ENCODE measurements at places on chromosomes 2 and 18.
A peak's percentile ranks its signal among the peaks of the same experiment; 100 is the strongest.

GRCh38 chr2:151973901-151974199 is 125.0 kb downstream of the CACNB4 start:
- DNase-seq, result no peak

DNA sequence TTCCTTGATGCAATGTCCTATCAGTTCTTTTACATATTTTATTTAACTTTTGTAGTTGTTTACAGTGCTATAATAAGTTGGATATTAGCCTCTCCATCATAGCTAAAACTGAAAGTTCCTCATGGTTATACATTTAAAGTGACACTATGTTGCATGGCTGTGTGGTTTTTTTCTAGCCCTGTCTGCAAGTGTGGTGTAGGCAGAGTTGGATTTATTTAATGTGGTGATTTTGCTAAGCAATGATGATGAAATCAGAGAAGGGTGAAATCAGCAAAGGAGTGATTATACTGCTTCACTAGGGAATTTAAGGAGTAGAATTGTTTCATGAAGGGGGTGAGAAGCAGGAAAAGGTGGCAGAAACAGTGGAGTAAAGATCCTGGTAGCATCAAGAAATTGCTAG is 18.3 kb upstream of the ENOSF1 start:
- no peak for DNase-seq

DNA sequence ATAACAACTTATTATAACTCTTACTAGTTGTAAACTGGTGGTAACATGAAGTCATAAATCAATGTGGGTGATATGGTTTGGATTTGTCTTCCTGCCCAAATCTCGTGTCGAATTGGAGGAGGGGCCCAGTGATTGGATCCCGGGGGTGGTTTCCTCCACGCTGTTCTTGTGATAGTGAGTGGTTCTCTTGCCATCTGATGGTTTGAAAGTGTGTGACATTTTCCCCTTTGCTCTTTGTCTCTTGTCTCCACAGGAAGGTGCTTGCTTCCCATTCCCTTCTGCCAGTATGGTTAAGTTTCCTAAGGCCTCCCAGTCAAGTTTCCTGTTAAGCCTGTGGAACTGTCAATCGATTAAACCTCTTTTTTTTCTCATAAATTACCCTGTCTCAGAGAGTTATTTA is 321.6 kb downstream of the DSEL start:
- DNase-seq, result no peak

GRCh38 chr2:126886211-126886915 is 12.3 kb upstream of the TEX51 start:
- DNase-seq, result peak; percentile 19

GRCh38 chr2:39144416-39144815 is 23.6 kb upstream of the SOS1 start:
- DNase-seq, result no peak

DNA sequence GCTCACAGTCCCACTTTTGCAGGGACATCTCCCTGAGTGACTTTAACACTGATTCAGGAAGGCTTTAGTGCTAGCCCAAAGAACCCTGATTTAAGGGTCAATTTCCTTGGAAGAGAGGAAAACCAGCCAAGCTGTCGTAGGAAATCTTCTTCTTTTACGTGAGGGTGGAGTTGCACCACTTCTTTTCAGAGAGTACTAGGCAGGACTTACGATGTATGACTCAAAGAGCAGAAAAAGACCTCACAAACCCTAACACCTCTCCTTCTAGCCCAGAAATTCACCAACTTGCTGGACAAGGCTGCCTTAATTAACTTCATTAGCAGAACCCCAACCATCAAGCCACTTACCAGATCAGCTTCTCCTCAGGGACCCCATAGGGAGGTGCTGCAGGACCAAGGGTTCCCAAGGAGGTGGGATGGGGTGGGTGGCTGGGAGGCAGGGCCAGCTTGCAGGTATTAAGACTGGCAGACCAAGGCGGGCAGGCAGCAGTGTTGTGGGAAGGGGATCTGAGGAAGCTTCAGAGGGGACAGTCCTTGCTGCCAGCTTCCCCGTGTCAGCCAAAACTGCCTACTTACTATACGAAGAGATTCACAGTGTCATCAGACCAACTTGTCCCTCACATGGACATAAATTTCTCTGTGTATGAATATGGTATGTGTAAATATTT is 6.7 kb downstream of the SERPINB2 start:
- no peak for DNase-seq

DNA sequence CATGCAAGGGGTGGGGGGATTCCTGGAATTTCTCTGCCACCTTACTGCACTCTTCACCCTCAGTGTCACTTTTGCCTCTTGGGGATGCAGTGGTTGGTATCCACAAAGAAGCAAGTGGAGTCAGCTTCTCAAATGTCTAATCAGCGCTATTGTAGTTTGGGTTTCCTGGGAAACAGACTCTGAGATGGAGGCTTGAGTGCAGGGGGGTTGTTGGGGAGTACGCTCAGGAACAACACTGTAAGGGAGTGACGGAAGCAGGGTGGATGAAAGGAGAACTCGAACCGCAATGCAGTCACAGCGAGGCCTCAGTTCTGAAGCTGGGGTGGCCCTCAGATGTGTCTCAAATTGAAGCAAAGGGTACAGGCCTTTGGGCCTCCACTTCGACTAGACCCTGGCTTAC is 73.6 kb upstream of the EPC2 start:
- DNase-seq, result no peak

DNA sequence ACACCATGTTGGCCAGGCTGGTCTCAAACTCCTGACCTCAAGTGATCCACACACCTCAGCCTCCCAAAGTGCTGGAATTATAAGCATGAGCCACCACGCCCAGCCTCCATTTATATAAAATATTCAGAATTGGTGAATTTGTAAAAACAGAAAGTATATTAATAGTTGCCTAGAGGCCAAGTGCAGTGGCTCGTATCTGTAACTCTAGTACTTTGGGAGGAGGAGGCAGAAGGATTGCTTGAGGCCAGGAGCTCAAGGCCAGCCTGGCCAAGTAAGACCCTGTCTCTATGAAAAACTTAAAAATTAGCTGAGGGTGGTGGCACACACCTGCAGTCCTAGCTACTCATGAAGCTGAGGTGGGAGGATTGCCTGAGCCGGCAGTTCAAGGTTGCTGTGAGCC is 89.6 kb downstream of the SLC25A12 start:
- no peak for DNase-seq

DNA sequence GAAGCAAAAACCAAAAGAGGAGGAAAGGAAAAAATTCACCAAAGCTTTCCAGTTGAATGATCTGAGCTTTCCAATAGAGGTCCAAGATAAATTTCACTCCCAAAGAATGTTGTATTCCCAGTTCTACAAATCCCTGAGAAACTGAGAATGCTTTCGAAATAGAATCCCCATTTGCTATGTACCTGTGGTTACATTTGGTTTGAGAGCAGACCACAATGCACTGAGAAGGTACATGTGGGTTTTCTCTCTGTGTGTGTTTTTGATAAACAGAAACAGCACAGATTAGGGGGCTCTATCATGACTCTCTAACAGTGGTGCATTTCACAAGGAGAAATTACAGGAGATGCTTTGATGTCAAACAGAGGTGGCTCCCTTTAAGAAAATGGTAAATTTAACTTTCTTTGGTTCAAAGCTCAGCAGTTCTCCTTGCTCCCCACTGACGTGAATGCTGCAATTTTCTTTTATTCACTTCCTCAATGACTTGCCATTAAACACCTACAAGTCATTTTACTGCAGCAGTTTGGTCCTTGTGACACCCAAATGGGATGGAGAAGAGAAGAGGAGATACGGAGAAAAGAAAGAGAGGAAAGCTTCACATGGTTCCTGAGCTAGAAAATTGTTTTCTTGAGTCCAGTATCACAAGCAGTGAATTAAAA is 108.7 kb downstream of the EPHA4 start:
- DNase-seq, result no peak

DNA sequence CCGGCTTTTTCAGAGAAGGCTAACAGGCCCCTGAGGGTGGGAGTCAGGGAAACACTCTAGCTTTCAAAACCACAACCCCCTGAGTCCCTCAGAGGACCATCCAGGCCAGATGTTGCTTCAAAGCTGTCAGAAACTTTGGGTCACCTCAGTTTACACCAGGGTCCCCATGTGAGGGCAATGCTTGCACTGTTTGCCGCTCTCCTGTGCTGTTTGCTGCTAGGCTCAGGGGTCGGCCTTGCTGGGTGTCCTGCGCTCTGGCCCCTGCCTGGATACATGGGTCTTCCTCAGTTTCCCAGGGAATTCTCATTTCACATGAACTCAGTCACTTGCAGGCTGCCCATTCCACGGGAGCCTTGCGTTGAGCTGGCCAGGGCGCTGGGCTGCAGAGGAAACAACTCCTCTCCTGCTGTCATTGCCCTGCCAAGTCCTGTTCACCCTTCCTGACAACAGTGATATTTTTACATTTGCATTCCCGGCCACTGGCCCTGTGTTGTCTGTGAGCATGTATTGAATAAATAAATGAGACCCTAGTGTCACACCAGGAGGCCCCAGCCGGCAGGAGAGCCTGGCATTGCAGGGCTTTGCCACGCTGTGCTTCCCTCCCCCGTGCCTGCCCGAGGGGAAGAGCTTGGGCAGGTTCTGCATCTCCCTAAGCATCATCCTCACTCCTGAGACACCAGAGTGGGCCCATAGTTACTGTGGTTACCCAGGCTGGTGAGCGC is 73.2 kb upstream of the RAB6C start:
- no peak for DNase-seq

DNA sequence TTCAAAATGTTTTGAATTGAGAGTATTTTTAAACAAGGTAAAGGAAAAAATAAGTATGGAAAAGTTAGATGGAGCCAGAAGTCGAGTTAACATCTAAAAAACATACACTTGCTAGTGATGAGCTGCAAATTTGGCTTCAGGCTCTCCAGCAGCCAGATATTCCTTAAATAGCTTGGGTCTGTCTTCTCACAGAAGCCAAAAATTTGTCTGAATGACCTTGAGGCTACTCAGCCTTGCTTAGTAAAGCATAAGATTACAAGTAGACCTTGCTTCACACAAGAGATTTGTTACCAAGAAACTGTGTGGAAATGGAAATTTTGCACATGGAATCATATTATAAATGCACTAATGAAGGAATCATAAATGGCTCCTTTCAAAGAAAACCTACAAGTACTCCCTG is 40.8 kb upstream of the GRB14 start:
- DNase-seq, result no peak

DNA sequence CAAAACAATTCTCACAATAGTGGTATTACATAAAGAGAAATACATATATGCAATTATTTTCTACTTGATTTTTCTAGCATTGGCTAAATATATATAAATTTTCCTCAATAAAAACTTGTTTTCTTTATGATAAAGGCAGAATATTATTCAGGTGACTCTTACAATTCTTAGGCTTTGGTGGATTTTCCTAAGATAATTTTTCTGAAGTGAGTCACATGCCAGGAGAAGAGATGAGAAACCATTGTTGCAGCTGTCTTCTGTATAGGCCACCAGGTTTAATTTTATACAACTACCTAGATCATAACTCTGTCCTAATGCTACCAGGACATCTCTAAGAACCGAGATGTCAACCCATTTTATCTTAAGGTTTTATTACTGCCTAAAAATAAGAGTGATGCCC is 552.4 kb upstream of the CDH2 start:
- DNase-seq, result no peak

GRCh38 chr2:120984046-120984445 is 248.4 kb downstream of the GLI2 start:
- DNase-seq, result no peak

DNA sequence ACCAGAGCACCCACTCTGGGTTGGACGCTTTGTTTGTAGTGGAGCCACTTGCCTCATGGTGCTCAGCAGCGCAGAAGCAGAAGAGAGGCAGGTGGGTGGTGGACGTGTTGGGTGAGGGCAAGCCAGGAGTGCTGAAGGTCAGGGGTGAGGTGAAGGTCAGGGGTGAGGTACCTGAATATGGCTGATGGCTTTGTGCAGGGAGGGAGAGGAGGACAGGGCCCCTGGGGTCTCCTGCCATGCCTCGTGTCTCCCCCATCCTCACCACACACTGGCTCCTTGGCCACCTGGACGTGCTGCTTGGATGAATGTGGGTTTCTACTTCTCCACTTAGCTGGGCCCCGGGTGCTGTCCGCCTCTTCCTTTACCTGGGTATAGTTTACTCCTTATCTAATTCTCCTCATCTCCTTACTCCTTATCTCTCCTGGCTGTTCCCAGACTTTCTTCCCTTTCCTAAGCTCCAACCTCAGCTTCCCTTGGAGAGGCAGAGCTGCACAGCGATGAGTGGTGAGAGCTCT is 68.1 kb downstream of the DYSF start:
- no peak for DNase-seq

GRCh38 chr2:240405684-240406313 is 29.7 kb upstream of the GPC1 start:
- no peak for DNase-seq

DNA sequence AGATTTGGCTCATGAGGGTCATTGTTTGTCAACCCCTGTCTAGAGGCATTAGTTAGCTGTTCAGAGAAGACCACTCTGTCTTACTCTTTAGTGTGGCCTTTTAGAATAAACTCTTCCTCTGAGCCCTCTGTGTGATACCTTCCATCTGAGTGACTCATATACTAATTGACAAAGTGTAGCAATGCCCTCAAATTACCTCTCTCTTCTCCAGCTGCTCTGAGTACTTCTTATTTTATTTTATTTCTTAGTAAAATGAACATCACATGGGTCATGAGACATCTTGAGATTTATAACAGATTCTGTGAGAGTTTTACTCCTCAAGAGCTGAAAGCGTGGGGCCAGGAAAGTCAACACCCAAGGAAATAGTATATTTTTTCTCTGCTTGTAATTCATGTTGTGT is 67.4 kb downstream of the KCTD18 start:
- DNase-seq, result no peak

GRCh38 chr18:45642238-45642637 is 27.0 kb downstream of the SLC14A2 start:
- no peak for DNase-seq

- DNase-seq, result no peak
These were observed 18.8 kb upstream of the FN1 start for GRCh38 chr2:215454519-215455246.

DNA sequence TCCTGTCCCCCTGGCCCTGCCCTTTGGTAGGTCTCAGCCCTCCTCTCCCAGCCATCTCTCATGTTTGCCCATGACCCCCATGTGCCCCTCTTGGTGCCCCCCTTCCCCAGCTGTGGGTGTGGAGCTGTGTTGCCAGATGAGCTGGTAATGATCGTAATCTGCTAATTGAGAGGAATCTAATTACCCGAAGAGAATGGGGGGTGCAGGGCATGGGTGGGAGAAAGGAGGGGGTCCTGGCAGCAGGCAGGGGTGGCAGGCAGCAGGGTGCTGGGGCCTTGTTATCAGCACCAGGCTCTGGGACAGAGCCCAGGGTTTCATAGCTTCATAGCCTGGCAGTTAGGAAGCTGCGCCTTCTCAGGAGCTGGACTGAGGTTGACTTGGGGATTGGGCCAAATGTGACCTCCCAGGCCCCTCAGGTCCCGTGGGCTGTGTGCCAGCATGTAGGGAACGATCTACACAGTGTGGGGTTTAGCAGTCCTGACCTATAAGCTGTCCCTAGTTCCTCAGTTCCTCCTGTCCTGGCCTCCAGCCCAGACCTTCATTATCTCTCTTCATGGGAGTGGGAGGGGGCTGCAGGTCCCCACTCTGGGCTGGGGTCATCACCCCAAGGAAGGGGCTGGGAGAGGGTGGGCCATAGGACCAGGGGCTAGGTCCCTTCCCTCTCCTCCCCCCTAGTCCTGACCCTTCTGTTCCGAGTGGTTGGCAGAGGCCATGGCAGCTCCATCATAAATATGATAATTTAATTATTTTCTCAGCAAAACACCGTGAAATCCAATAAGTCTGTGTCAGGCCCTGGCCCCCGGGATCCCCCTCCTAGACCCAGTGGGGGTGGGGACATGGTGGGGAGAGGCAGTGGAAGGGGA is 6.5 kb upstream of the ASIC4 start:
- no peak for DNase-seq

Measured in KG1 (cell line).